ENCODE measurements at places on chromosomes 12 and 14.

- DNase-seq, result no peak
Measured at GRCh38 chr12:53983568-53983949, 1.4 kb upstream of the HOXC10 start.

DNA sequence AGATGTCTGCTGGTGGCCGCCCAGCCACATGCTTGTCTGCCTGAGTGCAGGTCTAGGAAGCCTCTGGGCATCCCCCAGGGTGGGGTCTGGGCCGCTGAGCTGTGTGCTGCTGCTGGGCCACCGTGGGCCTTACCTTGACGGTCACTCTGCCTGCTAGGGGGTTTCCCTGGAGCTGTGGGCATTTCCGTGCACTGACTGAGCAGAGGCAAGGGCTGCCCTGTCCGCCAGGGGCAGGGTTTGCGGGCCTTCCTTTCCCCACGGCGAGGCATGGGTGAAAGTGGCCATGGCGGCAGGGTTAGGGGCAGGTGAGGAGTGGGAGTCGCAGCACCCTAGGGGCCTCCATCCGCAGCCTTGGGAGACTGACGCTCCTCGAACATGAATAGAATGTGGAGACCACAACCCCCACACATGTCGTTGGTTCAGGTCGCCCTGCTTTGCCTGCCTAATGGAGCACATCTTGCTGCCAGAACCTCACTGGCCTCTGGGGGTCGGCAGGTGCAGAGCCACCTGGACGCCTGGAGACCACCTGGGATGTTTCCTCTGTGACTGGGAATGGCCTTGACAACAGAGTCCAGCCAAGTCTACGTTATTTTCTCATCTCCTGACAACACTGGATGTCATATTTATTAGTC, 2.5 kb downstream of the ZBTB42 start:
- DNase-seq, result no peak

DNA sequence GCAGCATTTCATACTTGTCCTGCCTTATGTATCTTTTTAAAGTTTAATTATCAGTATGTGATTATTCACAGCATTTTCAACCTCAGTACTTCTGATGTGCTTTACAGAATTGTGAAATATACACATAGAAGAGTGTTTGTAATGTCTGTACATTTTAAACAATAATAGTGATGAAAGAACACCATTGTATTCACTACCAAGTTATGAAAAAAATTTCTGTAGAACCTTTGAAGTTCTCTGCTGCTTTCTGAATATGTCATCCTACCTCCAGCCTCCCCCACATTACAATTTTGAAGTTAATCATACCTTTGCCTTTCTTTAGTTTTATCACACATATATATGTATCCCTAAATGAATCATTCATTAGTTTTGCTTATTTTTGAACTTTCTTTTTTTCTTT, 24.8 kb downstream of the FRMD6 start:
- no peak for DNase-seq

GRCh38 chr12:46386877-46387629, 14.5 kb upstream of the SLC38A2 start:
- DNase-seq, result peak; percentile 68
